ENCODE measurements at places on chromosomes 4 and X.

- no peak for DNase-seq
Measured at GRCh38 chrX:24253469-24253868, 60.4 kb downstream of the SUPT20HL2 start.

GRCh38 chrX:111731351-111731750 lies 50.4 kb downstream of the ALG13 start:
- DNase-seq: no peak

DNA sequence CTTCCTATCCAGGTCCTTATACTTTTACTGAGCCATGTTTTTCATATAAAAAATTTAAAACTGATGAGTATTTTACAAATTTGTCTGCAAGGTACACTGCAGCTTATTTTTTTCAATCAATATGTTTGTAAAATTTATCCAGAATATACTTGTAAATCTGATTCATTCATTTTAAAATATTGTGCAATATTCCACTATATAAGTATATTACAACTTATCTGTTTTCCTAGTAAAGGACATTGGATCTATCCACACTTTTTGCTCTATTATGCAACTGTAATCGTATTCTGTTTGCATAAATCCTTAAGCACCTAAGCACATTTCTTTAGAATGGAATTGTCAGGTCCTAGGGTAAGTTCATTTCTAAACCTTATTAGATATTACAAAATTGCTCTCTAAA lies 49.5 kb downstream of the TBC1D9 start:
- no peak for DNase-seq

GRCh38 chrX:136829413-136829812 lies 48.7 kb upstream of the ARHGEF6 start:
- DNase-seq: no peak

- DNase-seq: no peak
Measured at GRCh38 chr4:62711575-62711974, 1511.4 kb downstream of the ADGRL3 start.

DNA sequence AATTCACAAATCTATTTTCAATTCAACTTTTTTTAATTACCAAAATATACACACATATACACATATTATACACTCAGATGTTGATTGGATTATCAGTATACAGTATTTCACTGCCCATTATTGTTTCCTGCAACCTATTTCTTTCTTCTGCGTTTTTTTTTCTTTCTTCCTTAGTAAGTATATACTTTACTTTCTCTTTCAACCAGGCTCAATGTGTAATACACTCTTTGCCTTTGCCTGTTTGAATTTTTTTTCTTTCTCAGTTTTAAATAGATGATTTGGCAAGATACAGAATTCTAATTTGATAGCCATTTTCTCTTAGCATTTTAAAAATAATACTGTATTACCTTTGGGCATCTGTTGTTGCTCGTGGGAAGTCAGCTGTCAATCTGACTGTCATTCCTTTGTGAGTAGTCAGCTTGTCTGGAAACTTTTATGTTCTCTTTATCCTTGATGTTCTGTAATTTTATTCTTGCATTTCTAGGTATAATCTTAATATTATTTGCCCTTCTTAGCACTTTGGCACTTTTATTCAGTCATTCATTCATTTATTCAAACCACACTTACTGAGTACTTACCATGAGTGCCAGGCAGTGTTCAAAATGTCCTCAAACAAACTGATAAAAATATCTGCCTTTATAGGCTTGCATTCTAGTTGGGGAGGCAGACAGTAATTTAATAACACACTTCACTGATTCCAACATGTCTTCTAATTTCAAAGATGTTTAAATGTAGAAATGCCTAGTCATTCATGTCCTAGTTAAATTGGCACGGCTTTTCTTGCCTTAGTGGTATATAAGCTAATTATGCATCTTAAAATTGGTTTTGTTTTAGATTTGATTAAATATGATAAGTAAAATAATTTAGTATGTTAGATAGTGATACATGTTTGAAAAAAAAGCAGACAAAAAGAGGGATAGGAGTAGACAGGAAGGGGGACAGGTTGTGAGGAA lies 3.7 kb downstream of the USP38 start:
- DNase-seq: no peak

GRCh38 chr4:147831551-147832171 lies 99.8 kb downstream of the ARHGAP10 start:
- DNase-seq: peak; percentile 9

GRCh38 chrX:149493567-149494562 lies 11.2 kb downstream of the IDS start:
- DNase-seq: no peak

DNA sequence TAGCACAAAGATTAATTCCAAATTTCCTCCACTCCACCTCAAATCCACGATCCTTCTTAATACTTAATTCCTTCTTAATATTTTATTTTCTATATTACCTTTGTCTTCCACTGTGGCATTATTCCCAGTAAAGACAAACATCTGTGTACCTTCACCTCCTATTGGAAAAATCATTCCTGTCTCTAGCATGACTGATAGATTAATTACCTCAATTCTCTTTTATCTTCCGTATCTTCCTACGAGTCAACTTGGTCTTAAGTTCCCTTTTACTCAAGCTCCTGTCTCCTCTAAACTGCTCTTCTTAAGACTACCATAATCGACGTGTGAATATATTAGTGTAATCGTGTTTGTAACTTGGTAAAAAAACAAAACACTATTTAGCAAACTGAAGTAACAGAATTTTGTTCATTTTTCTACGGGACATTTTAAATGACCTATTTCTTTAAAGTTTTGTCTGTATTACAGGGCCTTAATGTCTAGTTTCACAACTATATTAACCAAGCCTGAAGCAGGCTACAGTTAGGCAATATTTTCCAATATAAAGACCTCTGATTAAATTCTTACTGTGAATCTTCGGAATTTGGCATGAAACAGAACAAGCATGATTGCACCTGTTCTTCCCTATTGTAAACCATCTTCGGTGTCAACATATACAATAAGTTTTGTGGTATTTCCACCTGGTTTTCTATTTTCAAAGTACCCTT lies 1.1 kb upstream of the USP38 start:
- no peak for DNase-seq

DNA sequence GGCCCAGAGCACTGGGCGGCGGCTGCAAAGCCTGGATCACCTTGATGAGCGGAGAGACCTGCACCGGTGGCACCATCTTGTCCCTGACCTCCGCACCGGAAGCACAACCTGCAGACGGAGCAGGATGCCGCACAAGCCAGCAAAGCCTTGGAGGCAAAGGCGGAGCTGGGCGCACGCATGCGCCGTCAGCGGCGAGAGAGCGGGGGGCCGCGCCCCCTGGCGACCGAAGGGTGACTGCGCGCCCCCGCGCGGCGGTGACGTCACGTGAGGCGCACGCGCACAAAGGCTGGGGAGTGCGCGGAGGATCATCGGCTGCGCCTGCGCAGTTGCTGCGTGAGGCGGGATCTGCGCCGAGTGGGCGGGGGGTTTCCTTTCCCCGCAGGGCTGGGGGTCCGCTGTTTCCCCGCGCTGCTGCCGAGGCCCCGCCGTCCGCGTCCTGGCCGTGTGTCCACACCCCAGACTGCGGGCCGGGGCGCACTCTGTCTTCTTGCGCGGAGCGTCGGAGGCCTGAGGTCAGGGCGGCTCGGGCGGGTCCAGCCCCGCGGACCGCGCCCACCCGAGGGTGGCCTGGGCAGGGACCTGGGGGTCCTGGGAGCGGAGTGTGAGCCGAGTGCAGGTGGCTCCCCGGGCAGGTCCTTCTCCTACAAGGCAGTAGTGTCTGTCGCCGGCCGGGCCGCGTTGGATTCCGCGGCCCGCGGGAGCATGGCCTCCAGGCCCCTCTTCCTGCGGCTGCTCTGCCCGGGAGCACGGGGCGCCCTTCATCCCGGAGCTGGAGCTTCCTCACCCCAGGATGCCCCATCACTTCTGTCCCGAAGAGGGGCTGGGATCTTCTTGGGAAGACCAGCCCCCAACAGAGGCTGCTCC lies at the start of the genes ATP5ME and MYL5:
Gene ATP5ME, minus strand, starts transcription at position 105 of the 864 bp plus-strand sequence. Its CDS starts 29 bp downstream, at position 76.
Gene MYL5, plus strand, starts transcription at position 371 of the 864 bp plus-strand sequence. CDS start 3,485 bp downstream, outside the sequence.
- DNase-seq: peak; percentile 97

- DNase-seq: no peak
Measured at GRCh38 chrX:151228935-151229334, 52.6 kb downstream of the GPR50 start.

- peak; percentile 18 for DNase-seq
Measured at GRCh38 chr4:25330905-25331808, 18.6 kb downstream of the ZCCHC4 start.

GRCh38 chr4:40995850-40996249 lies 218.5 kb downstream of the APBB2 start:
- DNase-seq: no peak

DNA sequence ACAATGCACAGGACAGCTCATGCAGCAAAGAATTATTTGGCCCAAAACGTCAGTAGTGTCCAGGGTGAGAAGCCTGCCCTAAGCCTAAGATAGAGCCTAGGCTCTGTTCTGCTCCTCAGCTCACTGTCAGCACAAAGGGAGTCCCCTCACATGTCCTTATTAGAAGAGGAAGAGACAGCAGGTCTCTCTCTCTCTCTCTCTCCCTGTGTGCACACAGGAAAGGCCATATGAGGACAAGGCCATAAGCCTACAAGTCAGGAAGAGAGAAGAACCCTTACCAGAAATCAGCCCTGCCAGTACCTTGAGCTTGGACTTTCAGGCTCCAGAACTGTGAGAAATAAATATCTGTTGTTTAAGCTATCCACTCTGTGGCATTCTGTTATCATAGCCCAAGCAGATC lies 20.4 kb downstream of the FAM184B start:
- DNase-seq: no peak

DNA sequence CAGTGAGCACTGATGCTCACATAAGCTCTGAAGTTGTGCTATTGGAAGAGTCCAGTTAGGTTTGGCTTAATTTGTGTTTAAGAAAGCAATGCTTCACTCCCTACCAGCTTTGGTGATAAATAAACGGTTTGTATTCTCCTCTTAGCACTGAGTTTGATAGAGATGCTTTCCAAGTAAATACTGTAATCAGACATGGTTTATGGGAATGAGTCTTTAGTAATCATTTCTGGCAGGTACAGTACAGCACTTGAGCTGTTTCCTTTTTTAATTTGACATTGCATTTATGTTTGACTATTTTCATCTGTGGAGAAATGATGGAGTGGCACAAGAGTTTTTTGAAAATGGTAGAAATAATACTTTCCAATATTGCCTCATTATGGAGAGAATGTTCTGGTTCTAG lies 455.3 kb downstream of the ACTRT1 start:
- no peak for DNase-seq

GRCh38 chr4:123696687-123697086 lies 300.1 kb downstream of the SPRY1 start:
- DNase-seq: no peak

- no peak for DNase-seq
Measured at GRCh38 chrX:134714633-134715110, 56.4 kb upstream of the PLAC1 start.

DNA sequence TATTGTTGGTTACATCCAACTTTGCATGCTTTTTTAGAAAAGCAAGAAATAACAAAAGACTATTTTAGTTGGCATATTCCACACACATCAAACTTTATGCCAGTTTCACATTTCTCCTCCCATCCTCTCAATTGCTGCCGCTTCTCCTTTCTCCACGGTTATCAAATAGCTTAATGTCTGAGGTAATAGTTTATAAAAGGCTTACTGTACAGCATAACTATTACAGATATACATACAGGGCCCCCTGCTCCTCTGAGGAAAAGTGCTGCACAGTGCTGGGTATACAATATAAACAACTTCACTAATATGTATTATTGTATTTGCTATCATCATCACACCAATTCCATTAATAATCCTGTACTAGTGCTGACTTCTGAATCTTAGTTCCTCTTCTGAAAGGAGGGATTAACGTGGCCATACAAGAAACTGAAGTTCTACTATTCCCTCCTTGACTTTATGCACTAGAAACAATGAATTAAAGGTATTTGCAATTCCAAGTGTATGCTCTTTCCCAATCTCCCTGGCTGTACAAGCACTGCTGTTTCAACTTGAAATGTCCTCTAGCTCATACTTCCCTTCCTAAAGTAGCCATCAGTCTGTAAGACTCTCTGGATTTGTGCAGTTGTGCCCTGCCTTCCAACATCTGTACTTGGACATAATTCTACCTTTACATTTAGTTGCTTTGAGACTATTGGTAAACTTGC lies 2.5 kb downstream of the CCNI start:
- DNase-seq: no peak

- DNase-seq: no peak
Measured at GRCh38 chr4:183096276-183096965, 2.6 kb upstream of the WWC2 start.

DNA sequence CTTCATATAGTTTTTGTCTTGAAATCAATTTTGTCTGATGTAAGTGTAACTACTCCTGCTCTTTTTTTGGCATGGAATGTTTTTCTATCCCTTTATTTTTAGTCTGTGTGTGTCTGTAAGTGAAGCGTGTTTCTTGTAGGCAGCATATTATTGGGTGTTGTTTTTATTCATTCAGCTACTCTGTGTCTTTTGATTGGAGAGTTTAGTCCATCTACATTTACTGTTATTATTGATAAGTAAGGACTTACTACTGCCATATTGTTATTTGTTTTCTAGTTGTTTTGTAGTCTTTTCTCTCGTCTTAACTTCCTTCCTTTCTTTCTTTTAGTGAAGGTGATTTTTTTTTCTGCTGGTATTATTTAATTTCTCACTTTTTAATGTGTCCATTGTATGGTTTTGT lies 30.5 kb upstream of the TMLHE start:
- DNase-seq: no peak

- DNase-seq: no peak
Measured at GRCh38 chr4:13108096-13108495, 376.0 kb downstream of the RAB28 start.

GRCh38 chr4:85448906-85449890 lies 25.8 kb upstream of the ARHGAP24 start:
- no peak for DNase-seq

GRCh38 chr4:90904021-90904420 lies 776.8 kb downstream of the CCSER1 start:
- DNase-seq: no peak

- peak; percentile 13 for DNase-seq
Measured at GRCh38 chr4:152010710-152011079, 249.9 kb upstream of the GATB start.

- no peak for DNase-seq
Measured at GRCh38 chr4:88264336-88264735, 20.0 kb downstream of the PPM1K start.

GRCh38 chr4:40630335-40631021 lies 814 bp upstream of the RBM47 start:
- DNase-seq: no peak

- no peak for DNase-seq
Measured at GRCh38 chr4:76622126-76622525, 187.1 kb downstream of the SHROOM3 start.

- no peak for DNase-seq
Measured at GRCh38 chr4:32658019-32658418, 1937.8 kb downstream of the PCDH7 start.

DNA sequence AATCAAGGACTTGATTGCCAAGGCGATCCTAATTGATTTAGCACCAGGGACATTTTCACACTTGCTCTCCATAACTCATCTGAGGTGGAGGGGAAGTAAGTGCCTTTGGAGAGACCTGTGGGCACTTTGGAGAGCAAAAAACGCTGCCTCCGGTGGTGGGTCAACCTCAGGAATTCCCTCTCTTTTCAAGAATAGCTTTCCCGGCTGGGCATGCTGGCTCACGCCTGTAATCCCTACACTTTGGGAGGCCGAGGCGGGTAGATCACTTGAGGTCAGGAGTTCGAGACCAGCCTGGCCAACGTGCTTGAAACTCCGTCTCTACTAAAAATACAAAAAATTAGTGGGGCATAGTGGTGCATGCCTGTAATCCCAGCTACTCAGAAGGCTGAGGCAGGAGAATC lies 49.2 kb downstream of the PRPS1 start:
- no peak for DNase-seq

- DNase-seq: no peak
Measured at GRCh38 chr4:124803641-124804040, 91.1 kb upstream of the ANKRD50 start.

Measured in CD4-positive, alpha-beta T cell treated with Interleukin-15 for 4 hours (primary cell).